ENCODE measurements at places on chromosomes 6 and 20.
A peak's percentile ranks its signal among the peaks of the same experiment; 100 is the strongest.

DNA sequence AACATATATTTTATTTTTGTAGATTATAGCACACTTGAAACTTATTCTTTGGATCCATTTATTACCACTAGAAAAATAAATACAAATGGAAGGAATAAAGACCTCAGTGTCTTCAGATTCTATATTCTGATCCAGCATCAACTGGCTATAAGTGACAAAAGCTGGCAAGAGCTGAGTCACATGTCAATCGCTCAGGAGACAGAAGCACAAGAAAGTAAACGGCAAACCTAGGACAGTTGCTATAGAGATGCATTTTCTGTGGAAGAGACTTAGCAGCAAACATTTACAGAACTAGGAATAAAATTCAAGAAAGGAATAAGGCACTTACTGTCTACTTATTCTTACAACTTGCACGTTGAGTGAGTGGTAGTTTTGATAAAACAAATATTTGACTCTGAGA, 230.4 kb downstream of the CLVS2 start:
- no peak for DNase-seq

- DNase-seq, result no peak
Measured at GRCh38 chr6:56388415-56388755, 141.0 kb upstream of the COL21A1 start.

GRCh38 chr20:15642109-15642508, 931.1 kb downstream of the KIF16B start:
- no peak for DNase-seq

DNA sequence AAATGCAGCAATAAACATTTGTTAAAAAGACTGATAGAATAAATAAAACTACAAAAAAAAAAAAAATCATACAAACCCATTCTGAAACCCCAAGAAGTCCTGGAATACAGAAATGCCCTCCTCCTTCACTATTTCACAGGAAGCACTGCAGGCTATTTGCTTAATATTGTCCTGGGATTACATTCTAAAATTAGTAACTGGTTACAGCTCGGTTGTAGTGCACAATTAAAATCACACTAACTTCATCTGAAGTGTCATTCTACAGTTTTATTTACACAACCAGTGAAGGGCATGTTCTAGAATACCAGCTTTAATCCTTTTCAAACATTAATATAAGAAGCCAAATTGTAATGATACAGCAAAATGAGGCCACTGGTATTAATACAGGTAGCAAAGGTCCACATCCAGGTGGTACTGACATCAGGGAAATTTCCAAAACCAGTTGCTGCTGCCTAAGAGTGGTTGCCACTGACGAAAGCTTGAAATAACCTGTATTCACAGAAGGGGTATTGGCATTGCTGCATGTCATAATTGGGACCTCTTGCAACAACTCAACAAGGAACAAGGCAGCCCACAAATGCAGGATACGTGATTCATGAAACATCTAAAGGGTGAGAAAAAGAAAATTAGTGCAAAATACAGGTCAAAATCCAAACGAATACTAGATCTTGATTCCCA, 26.9 kb downstream of the AKIRIN2 start:
- no peak for DNase-seq

GRCh38 chr20:38979434-38979833, 17.3 kb downstream of the DHX35 start:
- DNase-seq, result no peak

DNA sequence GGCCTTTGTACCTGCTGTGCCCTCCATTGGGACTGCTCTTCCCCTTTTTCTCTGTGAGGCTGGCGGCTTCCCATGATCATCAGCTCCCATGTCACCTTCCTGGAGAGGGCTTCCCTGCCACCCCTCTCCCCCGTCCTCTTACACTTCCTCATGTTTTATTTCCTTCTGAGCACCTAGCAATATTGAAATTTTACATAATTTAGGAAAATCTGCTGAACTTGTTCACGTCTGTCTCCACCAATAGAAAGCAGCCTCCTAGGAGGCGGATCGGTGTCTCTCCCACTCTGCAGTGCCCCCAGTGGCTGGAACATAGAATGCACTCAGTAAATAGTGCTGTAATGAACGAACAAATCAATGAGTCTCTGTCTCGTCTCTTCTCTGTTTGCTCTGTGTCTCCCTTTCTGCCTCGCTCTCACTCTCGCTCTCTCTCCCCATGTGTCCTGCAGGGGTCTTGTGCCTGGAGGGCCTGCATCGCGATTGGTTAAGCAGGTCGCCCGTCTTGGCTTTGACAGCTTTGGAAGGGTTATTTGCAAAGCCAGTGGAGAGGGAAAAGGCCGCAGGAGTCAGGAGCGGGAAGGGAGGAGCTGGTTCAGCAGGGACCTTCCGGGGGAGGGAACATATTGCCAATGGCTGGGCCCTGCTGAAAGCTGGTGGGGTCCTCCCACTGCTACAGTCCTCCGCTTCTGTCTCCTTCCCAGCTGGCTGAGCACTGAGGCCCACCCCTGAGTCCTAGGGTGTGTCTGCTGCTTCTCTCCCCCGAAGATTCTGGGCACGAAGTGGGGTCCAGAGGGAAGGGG, 12.1 kb upstream of the OCSTAMP start:
- peak; percentile 81 for DNase-seq

GRCh38 chr6:170042123-170042522, 248.8 kb downstream of the DLL1 start:
- no peak for DNase-seq

- DNase-seq, result no peak
Measured at GRCh38 chr6:15077961-15078360, 167.9 kb upstream of the JARID2 start.

GRCh38 chr6:85404564-85405174, 45.2 kb upstream of the NT5E start:
- DNase-seq, result no peak

GRCh38 chr6:152209211-152209610, 401.7 kb downstream of the ESR1 start:
- no peak for DNase-seq

DNA sequence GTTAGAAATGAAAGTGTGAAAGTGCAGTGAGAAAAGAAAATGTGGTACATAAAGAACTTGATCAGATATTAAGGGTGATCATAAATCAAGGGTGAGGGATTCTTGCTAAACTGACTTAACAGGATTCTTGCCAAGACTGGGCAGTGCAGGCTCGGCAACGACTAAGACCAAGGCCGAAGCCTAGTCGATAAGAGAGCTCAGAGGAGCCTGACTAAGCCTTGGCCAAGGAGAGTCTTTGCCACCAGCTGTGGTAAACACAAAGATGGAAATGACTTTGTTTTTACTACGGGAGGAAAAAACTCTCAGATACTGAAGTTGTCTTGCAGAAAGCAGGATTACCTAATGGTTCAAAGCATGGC, 196.6 kb downstream of the LY86 start:
- no peak for DNase-seq

DNA sequence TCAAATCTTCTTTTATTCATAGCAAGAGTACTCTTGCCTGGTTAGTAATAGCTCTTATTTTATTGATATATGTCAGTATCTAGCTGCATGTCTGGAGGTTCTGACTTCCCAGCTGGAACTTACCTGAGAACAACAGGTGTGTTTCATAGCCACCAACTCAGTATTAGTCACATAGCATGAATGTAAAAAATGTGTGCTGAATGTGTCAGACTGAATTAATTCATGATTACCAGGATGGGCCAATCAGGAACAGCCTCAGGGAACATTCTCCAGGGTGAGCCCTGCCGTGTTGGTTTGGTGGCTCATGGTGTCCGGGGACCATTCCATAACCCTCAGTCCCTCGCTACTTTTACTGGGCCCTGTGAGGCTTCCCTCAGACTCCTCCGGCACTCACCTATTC, 99.7 kb downstream of the TULP4 start:
- DNase-seq, result no peak

- DNase-seq, result no peak
Measured at GRCh38 chr6:157763904-157764177, 59.2 kb upstream of the SNX9 start.

- no peak for DNase-seq
Measured at GRCh38 chr6:98846021-98846380, 11.6 kb downstream of the POU3F2 start.

DNA sequence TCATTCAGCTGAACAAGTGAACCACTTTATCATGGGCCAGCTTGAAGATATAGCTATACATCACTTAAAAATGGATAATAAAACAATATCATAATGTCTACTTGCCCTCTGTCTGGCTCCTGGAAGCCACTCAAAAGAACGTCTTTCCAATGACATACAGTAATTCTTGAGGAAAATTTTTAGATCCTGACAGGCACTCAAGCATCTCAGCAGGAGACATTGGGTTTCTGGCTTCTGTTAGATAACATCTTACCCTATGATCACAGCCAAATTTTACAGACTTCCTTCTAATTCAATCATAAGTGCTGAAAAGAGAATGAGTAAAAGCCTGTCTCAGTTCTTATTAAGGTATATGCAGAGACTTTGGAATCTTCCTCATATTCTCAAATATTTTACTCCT, 330 bp downstream of the CGA start:
- no peak for DNase-seq

DNA sequence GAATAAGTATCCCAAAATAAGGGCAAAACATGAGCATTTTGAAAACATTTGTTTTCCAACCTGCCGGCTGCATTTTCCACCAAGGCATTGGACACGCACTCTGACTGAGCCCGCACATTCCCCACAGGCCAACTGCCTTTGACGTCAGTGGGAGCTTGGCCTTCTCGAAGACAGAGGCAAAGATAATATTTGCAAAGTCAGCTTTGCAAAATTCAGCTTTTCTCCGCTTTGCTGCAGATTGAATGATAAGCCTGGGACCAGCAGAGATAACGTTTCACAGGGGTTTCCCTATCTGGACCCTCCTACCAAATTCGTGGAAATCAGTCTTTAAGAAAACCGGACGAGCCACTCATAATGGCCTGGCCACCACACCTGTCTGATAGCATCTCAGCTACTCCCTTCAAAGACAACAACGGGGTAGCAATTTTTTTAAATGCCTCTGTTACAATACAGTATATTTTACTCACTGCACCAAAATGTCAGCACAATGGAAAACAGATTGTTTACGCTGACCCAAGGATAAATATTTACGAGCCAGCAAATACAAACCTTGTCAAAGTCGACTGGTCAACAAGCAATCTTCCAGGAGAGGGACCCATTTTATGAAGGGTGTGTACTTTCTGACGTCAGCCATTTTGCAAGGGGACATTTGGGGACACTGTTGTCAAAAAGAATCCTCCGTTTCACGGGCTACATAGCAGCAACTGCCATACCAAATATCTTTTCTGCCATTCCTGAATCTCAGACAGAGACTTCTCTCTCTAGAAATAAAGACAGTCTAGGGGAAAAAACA, 100.5 kb downstream of the TFAP2A start:
- DNase-seq, result no peak

DNA sequence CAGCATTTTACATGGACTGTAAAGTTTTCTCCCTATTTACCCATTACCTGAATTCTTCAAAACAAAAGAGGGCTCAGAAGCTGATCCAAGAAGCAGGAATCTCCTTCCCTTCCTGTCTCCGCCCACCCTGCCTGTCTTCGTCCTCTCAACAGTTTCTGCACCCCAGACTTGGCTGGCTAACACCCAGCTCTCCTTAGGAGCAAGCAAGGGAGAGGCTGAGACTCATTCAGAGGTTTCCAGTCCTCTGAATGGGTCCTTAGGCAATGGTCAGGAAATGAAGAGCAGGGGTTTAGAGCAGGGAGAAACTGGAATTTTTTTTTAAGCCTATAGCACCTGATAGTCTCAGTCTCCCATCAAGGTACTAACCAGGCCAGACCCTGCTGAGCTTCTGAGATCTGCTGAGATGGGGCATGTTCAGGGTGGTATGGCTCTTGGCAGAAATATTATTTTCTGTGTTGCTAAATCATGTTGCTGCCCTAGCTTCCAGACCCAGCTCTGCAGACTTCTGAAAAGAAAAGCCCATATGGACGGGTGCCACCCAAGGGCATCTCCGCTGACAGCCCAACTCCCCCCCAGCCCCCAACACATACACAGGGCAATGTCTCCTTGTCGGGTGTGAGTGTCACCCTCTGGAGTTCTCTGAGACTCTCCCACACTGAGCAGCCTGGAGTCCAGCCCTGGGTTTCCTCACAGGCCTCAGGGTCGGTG, 74.6 kb upstream of the CD93 start:
- DNase-seq, result no peak

- peak; percentile 40 for DNase-seq
Measured at GRCh38 chr6:154239392-154239791, 117.2 kb downstream of the IPCEF1 start.

GRCh38 chr6:617456-618100, 39.3 kb downstream of the HUS1B start:
- DNase-seq, result no peak

- peak; percentile 23 for DNase-seq
Measured at GRCh38 chr20:1844325-1845162, 50.7 kb upstream of the SIRPA start.

GRCh38 chr20:40913224-40914185, 115.1 kb upstream of the TOP1 start:
- no peak for DNase-seq

DNA sequence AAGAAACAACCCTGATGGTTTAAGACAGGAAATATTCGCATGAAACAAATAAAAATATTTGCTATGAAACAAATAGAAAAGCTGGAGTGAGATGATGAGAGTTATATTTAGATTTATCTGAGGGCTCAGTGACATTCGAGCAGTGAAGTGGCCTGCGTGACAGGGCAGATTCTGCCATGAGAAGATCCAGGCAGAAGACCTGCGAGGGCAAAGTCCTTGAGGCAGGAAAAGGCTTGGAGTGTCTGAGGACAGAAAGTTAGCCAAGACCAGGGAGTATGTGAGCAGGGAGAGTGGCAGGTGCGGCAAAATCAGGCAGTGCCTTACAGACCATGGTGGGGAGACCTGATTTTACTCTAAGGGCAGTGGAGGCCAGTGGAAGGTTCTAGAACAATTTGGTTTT, 66.9 kb upstream of the RIN2 start:
- no peak for DNase-seq

- DNase-seq, result no peak
Measured at GRCh38 chr6:56660381-56660730, 17.7 kb upstream of the DST start.

GRCh38 chr6:99547526-99547925, 20.9 kb downstream of the CCNC start:
- no peak for DNase-seq

DNA sequence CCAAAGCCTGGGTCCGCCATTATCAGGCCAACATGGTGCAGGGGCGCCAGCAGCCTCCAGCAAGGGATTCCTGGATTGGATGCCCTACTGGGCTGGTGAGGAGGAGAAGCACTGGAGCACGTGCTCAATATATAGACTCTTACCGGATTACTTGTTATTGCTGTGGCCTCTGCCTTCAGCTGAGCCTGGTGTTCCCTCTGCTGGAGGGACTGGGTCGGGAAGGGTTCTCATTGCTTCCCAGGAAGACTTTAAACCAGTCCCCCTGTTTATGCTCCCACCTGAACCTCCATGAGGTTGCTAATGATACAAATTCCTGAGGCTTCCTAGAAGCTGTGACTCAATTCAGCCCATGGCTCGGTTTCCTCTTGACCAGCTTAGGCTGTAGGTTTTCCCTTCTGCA, 186.7 kb upstream of the ARID1B start:
- no peak for DNase-seq
